ENCODE measurements at places on chromosomes 7 and 10.

DNA sequence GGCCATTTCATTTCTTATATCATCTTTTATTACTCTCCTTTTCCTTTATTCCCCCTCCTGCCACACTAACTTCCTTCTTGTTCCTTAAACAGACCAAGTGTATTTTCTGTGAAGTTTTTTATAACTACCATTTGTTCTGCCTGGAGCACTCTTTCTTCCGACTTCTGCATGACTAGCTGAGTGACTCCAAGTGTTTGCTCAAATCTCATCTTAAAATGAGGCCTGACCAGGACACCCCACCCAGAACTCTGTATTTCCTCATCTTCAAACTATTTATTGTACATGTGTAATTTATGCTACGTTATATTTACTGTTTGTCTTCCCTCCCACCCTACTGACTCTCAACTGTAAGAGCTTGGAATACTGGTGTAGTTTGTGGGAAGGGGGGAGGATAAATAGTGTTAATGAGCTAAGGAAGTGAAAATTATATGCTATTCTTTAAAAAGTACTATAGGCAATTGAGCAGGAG is 3.2 kb downstream of the MINDY3 start:
- DNase-seq: no peak

- no peak for DNase-seq
These were observed 173.7 kb upstream of the KAT6B start for GRCh38 chr10:74652664-74653063.

GRCh38 chr7:75715864-75716263 is 22.9 kb downstream of the HIP1 start:
- DNase-seq: no peak

- DNase-seq: no peak
These were observed 358.8 kb downstream of the CALN1 start for GRCh38 chr7:72053292-72053691.

DNA sequence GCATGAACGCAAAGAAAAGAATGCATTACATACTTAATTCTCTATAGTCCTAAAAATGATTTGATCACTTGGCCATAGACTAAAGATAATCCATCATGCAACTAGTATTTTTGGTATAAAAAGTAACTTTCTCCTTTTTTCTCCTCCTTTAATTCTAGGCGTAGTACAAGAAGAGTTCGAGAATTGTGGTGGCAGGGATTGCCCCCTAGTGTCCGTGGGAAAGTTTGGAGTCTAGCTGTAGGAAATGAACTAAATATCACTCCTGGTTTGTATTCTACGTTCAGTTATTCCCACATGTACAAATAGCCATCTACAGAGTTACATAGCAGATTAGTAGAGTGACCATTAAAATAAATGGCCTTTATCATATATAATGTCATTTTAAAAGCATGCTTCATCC is 45.5 kb upstream of the HELLS start:
- DNase-seq: no peak

- no peak for DNase-seq
These were observed 69.6 kb downstream of the AKAP9 start for GRCh38 chr7:92010215-92010614.
